Activated CD4-positive, alpha-beta T cell treated with anti-CD3 and anti-CD28 coated beads, Interleukin-2, amount 50 U/mL, for 1 hour (primary cell): ENCODE measurements at places on chromosomes 4 and X.

DNA sequence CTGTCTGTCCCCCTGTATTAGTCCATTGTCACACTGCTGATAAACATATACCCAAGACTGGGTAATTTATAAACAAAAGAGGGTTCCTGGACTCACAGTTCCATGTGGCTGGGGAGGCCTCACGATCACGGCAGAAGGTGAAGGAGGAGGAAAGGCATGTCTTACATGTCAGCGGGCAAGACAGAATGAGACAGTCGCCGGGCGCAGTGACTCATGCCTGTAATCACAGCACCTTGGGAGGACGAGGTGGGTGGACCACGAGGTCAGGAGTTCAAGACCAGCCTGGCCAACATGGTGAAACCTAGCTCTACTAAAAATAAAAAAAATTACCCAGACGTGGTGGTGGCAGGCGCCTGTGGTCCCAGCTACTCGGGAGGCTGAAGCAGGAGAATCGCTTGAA is 24.7 kb downstream of the IL3RA start:
- DNase-seq = no peak

- DNase-seq = no peak
These were observed 351.9 kb upstream of the FTHL17 start for GRCh38 chrX:31423609-31424189.

GRCh38 chr4:145736241-145736831 is 56.4 kb downstream of the C4orf51 start:
- no peak for DNase-seq

- no peak for DNase-seq
These were observed 278.6 kb upstream of the DIPK2B start for GRCh38 chrX:45479196-45479834.

GRCh38 chrX:138711399-138712347 is at the start of gene FGF13:
Gene FGF13, minus strand, starts transcription at chrX:138711717. Its CDS starts 714 bp downstream, at chrX:138711003.
- no peak for DNase-seq

DNA sequence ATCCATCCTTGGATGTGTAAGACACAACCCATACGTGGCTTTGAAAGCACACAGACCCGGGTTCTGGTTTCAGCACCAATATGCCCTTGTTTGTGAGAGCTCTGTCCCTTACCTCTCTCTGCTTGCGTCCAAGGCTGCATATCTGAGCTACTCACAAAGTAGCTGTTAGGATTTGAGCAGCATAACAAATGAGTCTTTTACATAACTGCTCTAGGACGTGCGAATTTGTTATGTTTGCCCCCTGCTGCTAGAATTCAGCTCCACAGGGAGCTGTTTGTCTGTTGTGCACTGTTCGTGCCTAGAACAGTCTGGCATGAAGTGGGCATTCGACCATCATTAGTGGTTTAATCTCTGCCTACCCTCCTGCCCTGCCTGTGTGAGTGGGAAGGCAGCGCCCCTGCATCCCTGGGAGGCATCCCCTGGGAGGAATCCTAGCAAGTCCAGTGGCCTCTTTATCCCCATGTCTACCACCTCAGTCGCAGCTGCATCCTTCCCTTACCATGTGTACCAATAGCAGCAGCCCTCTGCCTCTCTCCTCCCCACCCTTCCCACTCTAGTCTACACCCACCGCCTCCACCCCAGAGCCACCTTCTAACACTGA is 42.1 kb downstream of the SLC2A9 start:
- no peak for DNase-seq

DNA sequence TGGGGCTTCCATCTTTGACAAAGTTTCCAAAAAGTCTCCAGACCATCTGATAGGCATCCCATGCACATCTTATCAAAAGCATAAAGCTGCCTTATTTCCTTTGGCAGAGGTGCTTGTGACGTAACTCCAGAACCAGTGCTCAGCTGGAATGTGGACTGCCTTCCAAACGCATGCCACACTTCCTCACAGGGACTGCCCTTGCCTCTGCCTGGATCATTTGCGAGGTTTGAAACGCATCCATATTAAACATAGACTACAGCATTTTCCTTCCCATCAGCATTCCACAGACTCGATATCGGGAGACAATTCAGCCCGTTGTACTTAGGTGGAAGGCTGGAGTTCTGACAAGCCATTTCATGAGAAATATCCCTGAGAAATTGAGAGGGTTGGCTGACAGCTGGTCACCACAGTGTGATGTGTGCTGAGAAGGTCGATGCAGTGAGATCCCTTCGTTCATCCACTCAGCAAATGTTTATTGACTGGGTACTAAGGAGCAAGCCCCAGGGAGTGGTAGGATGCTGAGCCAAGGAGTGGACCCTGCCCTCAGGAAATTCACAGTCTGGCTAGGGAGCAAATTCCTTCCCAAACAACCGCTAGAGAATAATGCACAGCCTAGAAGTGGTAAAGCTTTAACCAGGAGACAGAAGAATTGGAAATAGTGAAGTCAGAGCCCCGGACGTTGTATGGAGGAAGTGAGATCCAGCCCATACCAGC is 376.0 kb downstream of the BCOR start:
- DNase-seq = no peak

DNA sequence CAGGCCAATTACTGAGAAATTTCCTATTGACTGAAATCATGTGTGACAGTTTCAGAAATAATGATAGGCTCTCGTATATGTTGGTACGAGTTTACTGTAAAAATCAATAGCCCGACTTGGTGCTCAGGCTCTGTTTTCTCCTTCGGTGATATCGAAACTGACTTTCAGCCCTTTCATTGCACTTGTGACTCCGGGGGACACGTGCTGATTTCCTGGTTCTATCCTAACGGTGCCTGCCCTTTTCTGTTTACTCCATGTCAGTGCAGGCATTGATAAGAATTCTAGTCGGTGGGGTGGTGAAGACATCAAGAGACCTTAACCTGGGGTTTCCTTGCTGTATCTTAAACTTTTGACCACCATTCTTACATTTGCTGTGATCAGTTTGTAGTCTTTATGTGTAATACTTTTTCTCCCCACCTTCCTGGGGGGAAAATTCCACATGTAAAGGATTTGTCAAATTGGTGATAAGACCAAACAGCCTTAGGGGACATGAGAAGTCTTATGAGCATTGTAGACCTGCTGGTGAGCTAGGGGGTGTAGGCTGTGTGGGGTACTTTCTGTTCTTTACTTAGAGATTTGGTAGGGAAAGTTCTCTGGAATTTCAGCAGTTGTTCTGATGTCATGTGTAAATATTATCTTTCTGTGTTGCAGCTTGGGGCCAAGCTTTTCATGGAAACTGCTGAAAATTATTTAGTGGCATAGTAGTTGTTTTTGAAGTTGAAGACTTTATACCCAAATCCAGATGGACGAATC is 52.7 kb downstream of the TMEM131L start:
- no peak for DNase-seq

- no peak for DNase-seq
These were observed 39.2 kb upstream of the USP9X start for GRCh38 chrX:41045960-41046567.

DNA sequence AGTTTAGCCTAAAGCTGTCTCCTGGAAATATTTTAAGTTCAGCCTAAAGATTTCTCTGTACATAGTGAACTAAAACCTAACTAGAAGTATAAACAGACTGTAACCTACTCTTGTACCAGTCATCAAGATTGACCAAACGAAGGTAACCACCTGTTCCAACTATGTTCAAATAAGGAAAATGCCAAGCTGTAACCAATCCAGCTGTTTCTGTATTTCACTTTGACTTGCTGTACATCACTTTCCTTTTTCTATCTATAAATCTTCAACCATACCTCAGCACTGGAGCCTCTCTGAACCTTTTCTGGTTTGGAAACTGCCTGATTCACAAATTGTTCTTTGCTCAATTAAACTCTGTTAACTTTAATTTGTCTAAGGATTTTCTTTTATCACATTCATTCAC is 3.1 kb upstream of the CYSLTR1 start:
- DNase-seq = no peak

GRCh38 chr4:1575418-1576303 is 108.5 kb downstream of the FAM53A start:
- no peak for DNase-seq

- no peak for DNase-seq
These were observed 80.1 kb downstream of the ATG4A start for GRCh38 chrX:108171671-108172070.

GRCh38 chrX:149208307-149208706 is 296.8 kb downstream of the IDS start:
- DNase-seq = no peak

- no peak for DNase-seq
These were observed 30.9 kb downstream of the STOX2 start for GRCh38 chr4:183936047-183936446.

- DNase-seq = peak; percentile 40
These were observed 585 bp upstream of the SEC24D start for GRCh38 chr4:118836301-118837120.

DNA sequence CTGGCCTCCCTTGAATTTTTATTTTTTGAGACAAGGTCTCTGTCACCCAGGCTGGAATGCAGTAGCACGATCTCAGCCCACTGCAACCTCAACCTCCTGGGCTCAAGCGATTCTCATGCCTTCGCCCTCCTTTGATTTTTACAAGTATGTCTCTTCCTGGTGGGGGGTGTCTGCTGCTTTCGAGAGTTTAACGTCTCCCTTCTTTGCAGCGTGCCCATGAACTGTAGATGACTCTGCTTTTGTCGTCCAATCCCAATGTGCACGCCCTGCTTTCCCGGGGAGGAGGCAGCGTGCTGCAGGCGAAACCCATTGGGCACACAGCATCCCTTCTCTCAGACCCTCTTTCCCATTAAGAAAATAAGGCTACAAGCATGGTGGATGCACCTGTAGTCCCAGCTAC is 7.0 kb downstream of the PRKX start:
- no peak for DNase-seq

DNA sequence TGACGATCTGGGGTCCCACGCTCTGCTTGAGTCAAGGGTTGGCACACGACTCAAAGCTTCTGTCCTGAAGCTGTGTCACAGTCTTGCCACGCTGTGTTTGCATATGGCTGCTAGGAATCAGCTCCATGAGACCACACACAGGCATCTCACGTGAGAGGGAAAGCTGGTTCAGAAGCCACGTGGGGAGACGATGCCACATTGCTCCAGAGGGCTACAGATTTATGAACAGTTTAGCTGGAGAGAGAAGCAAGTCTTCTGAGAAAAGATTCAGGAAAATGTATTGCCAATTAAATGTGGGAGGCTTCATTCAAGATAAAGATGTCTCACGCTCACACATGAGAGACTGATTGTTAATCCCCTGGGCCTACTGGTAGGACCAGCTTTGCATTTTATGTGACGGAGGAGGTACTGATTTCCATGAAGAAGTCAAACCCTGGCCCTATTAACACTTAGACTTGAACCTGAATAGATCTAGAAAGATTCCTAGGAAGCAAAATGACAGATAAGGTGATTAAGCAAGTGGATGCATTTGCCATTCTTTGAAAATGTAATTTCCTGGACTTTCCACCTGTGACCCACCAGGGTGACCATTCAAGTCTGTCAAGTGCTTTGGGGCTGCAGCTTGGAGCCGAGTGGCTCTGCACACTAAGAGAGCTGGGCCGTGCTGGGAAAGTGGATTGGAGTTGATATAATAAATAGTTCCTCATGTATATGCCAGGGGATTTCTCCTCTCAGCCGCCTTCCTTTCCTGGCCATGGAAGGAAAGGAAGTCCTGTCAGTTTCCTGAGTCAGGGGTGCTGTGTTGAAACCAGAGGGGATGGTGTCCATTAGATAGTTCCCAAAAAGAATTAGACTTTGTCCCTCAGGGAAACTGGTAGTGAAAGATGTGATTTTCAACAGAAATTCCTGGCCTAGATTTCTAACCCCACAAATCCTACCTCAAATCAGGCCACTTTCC is 29.0 kb downstream of the ENPP6 start:
- no peak for DNase-seq

GRCh38 chr4:113328514-113328913 is 279.1 kb downstream of the ANK2 start:
- no peak for DNase-seq

DNA sequence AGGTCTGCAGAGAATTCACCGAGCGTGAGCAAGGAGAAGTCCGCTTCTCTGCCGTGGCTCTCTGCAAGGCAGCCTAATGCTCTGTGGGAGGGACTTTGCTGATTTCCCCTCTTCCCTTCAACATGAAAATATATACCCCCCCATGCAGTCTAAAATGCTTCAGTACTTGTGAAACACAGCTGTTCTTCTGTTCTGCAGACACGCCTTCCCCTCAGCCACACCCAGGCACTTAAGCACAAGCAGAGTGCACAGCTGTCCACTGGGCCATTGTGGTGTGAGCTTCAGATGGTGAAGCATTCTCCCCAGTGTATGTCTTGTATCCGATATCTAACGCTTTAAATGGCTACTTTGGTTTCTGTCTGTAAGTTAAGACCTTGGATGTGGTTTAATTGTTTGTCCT is 11.3 kb downstream of the UCHL1 start:
- DNase-seq = no peak

DNA sequence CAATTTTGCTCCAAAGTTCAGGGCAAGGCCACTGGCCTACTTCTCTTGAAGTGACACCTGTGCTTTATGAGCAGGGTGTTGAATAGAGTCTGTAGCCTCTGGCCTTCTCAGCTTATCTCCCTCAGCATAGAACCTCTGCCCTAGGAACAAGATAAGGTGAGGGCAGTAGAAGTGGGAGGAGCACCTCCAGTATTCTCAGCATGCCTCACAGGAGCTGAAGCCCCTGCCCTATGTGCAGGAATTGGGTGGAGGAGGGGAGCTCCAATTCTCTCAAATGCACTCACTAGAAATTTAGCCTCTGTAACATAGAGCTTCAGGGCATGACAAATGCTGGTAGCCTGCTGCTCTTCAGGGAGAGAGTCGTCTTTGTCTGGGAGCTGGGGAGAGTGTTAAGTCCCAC is 479.3 kb downstream of the IL1RAPL1 start:
- DNase-seq = no peak
